ENCODE measurements at places on chromosomes 3 and 15.

GRCh38 chr3:177065285-177066033 lies 131.8 kb downstream of the TBL1XR1 start:
- DNase-seq, result no peak

DNA sequence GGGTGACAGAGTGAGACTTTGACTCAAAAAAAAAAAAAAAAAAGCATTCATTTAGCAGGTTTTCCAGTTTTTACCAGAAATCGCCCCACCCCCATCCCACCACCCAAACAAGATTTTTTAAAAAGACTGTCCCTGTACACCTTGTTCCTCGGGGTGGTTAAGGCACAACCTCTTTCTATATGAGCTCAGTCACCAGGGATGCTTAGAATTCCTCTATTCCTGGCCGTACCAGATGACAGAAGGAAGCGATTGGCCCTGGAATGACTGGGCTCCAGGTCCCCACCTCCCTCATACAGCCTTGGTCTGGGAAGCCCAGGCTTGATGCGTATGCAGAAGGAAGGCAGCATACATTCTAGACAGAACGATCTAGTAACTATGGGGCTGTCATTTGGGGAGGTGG lies 25.6 kb downstream of the IDH2 start:
- no peak for DNase-seq

- no peak for DNase-seq
Measured at GRCh38 chr3:194323785-194324735, 27.1 kb downstream of the CPN2 start.

DNA sequence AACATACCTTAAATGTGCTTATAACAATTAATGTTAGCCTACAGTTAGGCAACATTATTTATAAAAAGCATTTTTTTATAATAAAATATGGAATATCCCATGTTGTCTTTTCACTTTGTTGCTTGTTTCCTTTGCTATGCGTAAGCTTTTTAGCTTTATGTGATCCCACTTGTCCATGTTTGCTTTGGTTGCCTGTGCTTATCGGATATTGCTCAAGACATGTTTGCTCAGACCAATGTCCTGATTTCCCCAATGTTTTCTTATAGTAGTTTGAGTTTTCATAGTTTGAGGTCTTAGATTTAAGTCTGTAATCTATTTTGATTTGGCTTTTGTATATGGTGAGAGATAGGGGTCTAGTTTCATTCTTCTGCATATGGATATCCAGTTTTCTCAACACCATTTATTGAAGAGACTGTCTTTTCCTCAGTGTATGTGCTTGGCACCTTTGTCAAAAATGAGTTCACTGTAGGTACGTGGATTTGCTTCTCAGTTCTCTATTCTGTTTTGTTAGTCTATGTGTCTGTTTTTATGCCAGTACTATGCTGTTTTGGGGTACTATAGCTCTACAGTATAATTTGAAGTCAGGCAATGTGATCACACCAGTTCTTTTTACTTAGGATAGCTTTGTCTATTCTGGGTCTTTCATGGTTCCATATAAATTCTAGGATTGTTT lies 592.7 kb upstream of the SEMA6D start:
- no peak for DNase-seq

DNA sequence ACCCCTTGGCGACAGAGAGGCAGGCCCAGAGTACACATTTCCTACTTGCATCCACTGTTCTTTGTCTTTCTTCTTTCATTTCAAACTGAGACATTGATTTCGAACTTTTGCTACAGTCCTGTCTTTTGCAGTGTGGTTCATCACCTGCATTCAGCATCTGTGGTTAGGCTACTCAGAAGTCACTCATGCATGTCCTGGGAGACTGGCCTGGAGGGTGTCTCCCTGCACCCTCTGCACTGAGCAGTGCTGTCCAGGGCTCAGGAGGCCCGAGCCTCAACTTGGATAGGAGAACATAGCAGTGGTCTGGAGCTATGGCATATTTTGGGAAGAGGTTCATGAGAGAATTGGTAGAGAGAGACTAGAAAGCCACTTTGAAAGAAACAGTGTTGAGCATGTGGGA lies 240.2 kb upstream of the TPRG1 start:
- no peak for DNase-seq

DNA sequence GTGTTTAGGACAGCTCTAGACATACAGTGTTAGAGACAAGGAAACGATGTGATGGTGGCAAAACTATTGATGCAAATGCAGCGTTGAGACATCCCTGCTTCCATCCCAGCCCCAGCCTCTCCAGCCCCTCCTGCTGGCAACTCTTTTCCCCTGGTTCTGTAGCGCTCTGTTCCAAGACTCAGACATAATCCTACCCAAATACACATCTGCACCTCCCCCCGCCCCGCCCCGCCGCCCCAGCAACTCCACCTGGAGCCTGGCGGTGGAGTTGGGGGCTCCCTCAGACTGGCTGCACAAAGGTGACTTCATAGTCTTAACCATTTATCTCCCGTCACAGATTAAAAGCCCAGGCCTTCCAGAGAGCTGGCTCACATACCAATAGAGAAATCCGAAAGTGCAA lies 7.2 kb upstream of the SEC22A start:
- DNase-seq, result no peak

GRCh38 chr15:51781506-51781905 lies 30.1 kb downstream of the TMOD2 start:
- DNase-seq, result no peak

GRCh38 chr15:75104804-75105557 lies 81.6 kb downstream of the PPCDC start:
- peak; percentile 36 for DNase-seq

DNA sequence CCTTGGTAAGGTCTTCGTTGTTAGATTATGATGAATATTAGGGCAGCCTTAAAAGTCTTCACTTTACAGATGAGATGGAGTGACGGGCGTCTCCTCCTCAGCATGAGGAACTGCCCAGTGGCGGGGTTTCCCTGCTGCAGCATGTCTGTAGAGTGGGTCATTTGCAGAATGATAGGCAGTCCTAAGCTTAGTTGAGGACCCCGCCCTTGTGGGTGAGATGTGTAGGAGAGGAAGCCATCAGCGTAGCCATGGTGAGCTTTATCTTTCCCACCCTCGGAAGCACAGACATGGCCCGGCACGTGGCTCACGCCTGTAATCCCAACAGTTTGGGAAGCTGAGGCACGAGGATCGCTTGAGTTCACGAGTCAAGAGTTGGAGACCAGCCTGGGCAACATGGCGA lies 877 bp downstream of the NIT2 start:
- no peak for DNase-seq

GRCh38 chr3:121231872-121232271 lies 313.9 kb downstream of the POLQ start:
- no peak for DNase-seq

- no peak for DNase-seq
Measured at GRCh38 chr15:70453766-70454165, 309.6 kb downstream of the UACA start.

GRCh38 chr3:106058475-106058874 lies 189.7 kb upstream of the CBLB start:
- DNase-seq, result no peak

GRCh38 chr3:37024092-37024491 lies 30.8 kb downstream of the MLH1 start:
- DNase-seq, result no peak

DNA sequence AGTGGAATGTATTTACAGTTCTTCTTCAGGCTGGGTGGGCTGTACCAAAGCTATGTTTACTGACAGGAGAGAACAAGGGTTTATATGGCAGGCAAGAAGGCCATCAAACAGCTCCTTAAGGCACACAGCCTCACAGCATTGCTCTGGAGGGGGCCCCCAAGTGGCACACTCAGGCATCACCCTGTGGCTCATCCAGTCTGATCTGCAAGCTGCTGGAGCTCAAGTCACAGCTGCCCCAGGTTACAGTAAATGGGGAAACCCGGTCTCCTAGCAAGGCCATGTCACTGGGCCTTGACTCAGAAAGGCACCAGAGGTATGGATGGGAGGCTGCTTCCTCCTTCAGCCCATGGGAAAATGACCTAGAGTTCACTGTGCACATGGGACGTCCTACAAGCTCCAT lies 67.5 kb downstream of the TFG start:
- DNase-seq, result no peak

- DNase-seq, result no peak
Measured at GRCh38 chr15:101233651-101234280, 18.1 kb downstream of the CHSY1 start.

Measured in putamen (tissue), 1 donor.